Central memory CD8-positive, alpha-beta T cell (primary cell): ENCODE measurements at places on chromosomes 7 and 10.

- DNase-seq: no peak
These were observed 1355.2 kb downstream of the XPNPEP1 start for GRCh38 chr10:108567899-108568752.

DNA sequence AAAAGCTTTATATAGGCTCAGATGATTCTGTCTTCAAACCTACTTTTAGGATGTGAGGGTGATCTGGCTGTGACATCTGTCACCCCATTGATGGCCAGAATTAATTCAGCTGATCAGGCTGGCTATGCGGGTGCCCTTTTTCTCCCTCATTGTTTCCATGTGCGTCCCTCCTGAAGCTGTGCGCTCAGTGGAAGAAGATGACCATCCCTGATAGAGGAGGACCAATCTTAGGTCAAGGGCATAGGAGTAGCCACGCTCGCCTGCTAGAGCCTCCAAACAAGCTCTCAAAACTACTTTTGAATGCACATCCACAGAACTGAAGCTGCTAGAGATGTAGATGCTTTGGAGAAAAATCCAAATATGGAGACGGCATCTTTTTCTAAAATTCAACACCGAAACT lies 48.7 kb downstream of the MYPN start:
- no peak for DNase-seq

GRCh38 chr10:131177431-131178327 lies 133.8 kb downstream of the TCERG1L start:
- no peak for DNase-seq

DNA sequence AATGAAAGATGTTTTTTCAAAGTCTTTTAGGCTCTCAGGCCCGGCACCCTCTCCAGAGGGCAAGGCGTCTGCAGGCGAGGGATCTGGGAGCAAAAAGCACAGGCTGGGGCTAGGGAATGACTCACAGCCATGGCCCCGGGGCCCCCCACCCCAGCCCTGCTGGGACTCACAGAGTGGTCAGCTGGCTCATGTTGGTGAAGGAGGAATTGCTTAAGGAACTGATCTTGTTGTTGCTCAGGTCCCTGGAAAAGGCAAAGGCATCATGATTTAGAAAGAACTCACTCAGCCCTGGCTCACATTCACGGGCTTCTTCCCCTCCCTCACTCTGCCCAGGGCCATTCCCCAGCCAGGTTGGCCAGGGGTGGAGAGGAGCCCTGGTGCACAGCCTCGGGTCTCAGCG lies 151.5 kb downstream of the SLIT1 start:
- no peak for DNase-seq

DNA sequence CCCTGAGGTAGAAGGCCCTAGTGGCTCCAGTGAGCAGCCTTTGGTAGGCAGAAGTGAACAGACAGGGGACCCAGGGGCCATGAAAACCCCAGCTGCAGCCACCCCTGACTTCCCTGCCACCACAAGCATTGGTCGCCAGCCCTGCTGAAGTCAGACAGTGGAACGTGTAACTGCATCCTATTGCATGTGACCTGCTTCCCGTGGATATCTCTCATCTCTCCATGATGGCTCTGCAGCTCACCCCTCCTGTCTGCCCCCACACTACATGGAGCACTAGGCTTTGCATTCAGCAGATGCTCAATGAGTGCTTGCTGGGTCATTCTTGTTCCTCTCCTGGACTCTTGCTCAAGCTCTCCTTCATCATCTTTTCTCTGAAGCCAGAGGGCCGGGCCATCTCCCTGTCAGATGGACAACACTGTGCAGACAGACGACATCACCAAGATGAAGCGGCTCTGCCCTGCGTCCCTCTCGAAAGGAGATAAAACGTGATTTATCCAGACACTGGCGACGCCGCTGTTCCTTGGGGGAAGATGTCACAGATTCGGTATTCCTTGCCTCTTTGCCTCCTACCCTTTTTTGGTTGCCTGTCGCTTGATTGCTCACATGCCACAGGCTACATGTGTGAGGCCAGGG lies 117.5 kb downstream of the SH3PXD2A start:
- no peak for DNase-seq

DNA sequence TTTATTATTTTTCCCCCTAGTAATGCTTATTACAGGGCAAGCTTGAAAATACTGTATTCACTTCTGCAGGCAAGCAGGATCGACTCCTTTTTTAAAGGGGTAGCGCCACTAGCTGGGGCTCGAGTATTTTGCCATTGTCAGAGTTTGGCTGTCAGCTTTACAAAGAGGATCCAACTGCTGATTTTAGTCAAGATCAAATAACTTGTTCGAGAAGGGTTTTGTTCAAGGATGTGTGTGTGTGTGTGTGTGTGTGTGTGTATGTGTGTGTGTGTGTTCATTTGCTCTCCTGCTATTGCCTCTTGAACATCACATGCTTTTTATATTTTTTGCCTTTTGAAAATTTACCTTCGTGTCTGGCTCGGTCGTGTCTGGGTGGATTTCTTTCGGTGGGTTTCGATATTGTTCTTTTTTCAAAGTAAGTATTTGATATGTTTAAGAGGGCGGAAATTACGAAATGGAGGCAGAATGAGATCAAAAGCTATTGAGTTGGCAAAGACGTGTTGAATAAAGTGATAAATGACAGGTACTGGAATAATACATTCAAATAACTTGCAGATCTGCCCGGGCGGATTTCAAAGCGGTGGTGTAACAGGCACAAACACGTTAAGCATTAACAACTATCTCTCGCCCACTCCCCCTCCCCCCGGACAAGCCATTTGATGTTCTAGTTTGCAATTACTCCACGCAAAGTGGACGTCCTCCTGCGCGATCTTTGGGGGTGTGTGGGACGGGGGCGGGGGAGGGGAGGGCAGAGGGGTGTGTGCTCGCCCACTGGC lies 1.1 kb downstream of the ARID5B start:
- DNase-seq: peak; percentile 63

GRCh38 chr7:1361756-1362125 lies 97.5 kb downstream of the MICALL2 start:
- DNase-seq: no peak

DNA sequence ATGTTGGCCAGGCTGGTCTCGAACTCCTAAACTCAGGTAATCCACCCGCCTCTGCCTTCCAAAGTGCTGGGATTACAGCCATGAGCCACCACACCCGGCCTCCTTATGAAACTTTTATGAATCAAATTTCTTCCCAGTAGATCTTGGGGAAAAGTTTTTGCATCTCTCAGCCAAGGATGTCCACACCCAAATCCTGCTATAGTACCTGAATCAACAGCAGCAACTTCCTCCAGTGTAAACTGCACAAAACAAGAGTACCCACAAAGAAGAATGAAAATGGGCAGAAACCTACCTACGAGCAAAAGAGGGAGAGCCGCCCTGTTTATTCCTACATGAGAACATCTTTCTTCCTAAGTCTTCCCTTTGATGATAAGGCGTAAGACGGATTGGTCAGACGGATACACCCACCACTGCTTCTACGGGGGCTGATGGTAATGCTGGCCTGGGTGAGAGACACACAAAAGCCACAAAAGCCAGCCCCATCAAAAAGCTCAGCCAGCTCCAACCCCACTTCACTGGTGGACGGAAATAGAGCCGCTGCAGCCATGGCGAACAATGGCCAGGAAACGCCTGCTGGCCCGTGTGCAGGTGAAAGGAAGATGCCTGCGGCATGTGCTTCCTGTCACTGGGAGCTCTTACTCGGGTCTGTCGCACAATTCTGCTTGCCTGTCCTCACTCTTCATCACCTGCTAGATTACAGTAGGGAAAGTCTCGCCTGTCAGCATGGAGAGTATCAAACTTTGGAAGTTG lies 10.4 kb downstream of the JCAD start:
- DNase-seq: no peak

DNA sequence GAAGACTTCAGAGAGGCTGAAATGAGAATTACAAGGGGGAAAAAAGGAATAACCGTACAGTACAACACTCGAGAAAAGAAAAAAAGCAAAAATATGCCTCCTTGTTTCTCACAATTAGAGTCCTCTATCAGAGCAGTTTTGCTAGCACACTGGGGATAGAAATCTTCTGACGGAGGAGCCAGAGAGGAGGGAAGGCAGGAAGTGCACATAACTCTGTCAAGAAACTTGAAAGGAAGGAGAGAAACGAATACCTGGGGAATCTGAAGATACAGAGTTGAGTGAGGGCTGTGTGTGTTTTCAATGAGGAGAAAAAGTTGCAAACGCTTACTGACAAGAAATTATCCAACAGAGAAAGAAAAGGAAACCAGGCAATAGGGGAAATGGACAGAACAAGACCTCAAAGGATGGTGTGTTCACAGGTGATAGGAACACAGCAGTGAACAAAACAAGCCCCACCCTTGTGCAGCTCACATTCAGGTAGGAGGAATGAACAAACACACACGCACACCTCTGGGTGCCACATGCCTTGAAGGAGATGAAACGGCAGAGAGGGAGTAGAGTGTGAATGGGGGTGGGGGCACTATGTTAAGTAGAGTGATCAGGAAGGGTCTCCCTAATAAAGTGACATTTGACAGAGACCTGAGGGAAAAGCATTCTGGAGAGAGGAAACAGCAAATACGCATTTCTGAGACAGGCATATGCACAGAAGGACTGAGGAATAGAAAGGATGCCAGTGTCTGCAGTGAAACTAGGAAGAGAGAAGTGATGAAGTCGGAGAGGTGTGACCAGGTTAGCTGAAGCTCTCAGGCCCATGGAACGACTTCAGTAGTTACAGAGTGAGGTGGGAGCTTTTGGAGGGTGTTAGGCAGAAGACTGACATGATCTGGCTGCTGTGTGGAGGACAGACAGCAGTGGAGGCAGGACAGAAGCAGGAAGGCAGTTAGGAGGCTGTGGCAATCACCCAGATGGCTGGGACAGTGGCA lies 46.7 kb upstream of the SPOCK2 start:
- DNase-seq: no peak

- DNase-seq: no peak
These were observed 167.5 kb downstream of the PRKAG2 start for GRCh38 chr7:151709141-151710038.

DNA sequence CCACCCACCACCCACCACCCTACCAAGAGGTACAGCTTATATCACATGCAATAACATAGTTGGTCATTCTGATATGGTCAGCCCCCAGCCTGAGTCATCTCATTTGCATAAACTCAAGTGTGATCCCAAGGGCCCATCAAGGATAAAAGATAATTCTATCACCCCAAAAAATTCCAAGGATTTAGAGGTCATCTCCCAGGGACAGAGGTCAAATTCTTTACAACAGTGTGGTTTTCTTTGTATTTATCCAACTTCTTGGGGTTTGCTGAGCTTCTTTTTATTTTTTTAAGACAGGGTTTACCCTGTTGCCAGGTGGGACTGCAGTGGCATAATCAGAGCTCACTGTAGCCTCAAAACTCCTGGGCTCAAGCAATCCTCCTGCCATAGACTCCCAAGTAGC lies 9.4 kb upstream of the GTPBP10 start:
- no peak for DNase-seq

- no peak for DNase-seq
These were observed 7.5 kb downstream of the ZNF282 start for GRCh38 chr7:149202831-149203231.

GRCh38 chr10:103021150-103021899 lies 103.2 kb downstream of the CNNM2 start:
- DNase-seq: no peak

DNA sequence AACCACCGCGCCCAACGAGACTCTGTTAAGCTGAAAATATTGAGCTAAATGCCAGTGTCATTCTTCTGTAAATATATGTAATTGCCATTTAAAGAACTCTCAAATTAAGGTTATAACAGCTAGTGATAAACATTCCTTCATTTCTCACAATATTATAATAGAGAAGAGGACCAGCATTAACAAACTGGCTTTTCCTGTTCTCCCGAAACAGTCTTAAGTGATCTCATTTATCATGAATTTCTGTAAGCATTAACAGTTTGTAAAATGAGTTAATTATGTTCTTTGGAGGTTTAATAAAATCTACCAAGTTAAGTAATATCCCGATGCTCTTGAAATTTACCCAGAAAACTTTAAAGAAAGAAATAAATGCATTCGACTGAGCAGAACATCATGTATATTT lies 352.8 kb downstream of the KCNMA1 start:
- no peak for DNase-seq

- peak; percentile 32 for DNase-seq
These were observed 9.9 kb upstream of the EPHB4 start for GRCh38 chr7:100837099-100837836.

GRCh38 chr7:5187605-5188004 lies 2.4 kb upstream of the WIPI2 start:
- DNase-seq: no peak
